ENCODE measurements at places on chromosomes 13 and 19.

- DNase-seq: no peak
Observed at GRCh38 chr13:94249512-94249911, 230.0 kb downstream of the DCT start.

- DNase-seq: no peak
Observed at GRCh38 chr19:29292153-29292552, 79.2 kb upstream of the UQCRFS1 start.

DNA sequence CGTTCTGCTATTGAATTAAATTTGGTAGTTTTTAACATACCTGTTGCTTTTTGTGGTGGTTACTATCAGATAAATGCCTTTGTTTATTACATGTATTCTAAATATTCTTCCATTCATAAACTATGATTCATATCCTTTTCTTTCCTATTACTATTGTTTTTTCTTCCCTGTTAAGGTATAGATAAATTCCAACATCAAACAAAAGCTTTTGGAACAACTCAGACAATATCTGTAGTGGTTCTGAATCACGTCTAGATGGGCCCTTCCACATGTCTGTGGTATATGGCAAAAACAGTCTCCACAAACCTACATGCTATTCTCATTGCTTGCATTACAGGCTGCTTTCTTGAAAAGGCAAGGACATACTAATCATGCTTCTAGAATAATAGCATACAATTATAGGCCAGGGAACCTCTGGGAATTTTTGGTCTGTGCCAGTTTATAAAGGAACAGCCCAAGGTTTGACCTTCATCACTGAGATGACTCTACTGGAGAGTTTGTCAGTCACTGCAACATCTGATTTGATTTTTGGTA is 6.4 kb downstream of the LRCH1 start:
- no peak for DNase-seq

DNA sequence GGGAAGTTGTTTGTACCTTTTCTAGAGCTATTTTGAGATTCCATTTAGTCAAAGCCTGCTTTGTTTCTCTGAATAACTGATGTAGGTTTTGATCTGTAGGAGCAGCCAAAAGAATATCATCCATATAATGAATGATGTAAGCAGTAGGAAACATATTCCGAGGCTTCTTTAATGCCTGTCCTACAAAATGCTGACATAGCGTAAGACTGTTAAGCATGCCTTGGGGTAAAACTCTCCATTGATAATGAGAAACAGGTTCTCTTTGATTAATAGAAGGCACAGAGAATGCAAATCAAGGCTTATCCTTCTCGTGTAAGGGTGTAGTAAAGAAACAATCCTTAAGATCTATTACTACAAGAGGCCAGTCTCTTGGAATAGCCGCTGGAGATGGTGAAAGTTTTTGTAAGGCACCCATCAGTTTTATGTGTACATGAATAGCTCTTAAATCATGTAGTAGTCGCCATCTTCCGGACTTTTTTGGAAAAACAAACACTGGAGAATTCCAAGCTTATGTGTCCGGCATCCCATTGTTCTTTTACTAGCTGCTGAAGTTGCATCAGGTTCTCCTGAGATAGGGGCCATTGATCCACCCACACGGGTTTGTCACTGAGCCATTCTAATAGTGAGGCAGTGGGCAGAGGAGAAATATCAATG is 13.5 kb downstream of the FPR3 start:
- no peak for DNase-seq

DNA sequence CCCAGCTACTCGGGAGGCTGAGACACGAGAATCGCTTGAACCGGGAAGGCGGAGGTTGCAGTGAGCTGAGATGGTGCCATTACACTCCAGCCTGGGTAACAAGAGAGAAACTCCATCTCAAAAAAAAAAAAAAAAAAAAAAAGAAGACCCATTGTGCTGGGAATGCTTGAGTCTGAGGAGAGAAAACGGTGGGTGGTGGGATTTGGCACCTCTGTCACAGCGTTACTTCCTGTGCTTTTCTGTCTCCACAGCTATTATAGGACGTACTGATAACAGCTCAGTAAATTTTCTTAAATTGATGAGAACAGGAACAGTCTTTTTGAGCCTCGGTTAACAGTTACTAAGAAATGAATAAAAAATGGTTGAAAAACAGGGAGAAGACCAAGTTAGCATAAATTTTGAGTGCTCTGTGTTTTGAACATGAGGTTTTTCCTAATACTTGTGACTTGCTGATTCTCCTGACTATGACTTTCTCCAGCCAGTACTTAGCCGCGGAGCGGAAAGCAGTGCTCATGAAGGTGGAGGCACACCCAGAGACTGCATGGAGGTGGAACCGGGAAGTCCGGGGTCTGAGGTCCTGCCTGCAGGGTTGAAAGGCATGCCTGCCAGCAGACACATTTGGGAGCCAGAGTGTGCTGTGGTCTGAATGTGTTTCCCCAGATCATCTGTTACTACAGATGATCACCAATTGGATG is 55.3 kb upstream of the TEX29 start:
- DNase-seq: no peak

DNA sequence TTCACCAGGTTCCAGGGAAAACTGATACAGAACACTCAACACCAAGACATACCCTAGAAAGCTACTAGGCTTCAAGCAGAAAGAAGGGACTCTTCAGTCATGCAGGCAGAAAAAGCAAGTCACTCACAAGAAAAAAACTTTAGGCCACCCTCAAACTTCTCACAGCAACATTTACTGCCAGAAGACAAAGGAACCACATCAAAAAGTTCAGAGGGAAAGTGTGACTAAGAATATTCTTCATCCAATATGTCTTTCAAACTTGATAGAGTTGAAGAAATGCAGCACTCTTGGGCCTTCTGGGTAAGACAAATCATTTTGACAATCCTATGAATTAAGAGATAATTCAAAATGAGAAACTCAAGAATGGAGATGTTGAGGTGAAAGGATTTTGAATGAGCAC is 7.7 kb downstream of the DZIP1 start:
- no peak for DNase-seq

GRCh38 chr13:27053902-27054595 is 117.6 kb downstream of the USP12 start:
- no peak for DNase-seq

- DNase-seq: peak; percentile 29
Observed at GRCh38 chr19:37817180-37817981, 38.0 kb upstream of the ZNF573 start.

DNA sequence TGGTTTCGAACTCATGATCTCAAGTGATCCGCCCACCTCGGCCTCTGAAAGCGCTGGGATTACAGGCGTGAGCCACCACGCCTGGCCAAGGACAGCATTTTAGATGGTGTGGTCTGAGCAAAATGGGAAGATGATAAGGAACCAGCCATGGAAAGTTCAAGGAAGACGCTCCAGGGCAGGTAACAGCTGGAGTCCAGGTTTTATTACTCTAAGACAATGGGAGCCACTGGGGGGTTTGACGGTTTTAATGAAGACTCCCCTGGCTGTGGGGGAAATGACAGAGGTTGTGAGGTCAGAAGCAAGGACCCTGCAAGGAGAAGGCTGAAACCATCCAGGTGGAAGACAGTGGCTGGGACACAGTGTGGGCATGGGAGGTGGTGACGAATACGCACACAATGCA is 20.9 kb downstream of the PRKD2 start:
- DNase-seq: no peak

DNA sequence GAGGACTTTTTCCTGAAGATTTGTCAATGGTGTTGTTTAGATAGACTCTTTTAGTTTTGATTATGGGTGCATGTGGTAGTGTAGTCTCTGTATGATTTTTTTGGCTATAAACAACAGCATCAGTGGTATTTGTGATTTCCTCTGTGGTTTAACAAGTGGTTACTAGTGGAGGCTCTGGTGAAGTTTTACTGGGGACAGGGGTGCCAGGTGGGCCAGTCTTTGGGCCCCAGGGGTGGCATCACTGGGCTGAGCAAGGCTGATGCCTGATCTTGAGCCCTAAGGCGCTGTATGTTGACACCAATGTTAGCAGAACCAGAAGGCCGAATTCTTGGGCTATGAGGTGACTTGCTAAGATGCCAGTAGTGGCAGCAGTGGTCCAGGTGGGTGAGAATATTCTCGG is 811.4 kb downstream of the DACH1 start:
- no peak for DNase-seq

GRCh38 chr19:34171539-34171876 is 796 bp upstream of the LSM14A start:
- peak; percentile 29 for DNase-seq

DNA sequence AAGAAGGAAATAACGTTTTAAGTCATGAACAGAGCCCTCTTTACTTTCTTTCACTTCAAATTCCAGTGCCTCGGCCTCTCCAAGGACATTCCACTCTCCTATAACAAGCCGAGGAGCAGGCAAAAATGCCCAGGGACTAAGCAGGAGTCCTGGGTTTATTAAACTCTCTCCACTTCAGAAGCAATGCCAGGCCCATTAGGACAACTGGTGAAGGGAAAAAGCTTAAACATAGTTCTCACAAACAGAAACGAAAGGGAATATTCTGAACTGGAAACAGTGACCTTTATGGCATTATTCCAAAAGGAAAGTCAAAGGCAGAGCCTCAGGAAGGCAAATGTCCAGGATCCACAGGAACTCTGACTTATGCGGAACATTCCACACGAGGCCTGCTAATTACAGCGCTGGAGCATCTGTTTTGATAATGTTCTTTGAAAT is 30.9 kb upstream of the MED4 start:
- no peak for DNase-seq

DNA sequence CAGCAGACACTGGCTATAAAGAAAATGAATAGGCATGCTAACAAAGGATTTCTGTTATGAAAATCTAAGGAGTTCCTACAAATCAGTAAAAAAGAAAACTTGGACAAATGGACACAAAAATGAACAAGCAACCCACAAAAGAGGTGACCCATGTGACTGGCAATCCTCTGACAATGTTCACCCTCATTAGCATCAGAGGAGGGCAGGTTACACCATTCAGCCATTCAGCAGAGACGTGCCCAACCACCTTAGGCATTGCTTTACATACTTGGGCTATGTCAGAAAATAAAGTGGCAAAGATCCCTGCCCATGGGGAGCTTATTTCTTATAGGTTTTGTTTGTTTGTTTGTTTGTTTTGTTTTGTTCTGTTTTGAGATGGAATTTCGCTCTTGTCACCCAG is 46.0 kb downstream of the TNFRSF19 start:
- no peak for DNase-seq

DNA sequence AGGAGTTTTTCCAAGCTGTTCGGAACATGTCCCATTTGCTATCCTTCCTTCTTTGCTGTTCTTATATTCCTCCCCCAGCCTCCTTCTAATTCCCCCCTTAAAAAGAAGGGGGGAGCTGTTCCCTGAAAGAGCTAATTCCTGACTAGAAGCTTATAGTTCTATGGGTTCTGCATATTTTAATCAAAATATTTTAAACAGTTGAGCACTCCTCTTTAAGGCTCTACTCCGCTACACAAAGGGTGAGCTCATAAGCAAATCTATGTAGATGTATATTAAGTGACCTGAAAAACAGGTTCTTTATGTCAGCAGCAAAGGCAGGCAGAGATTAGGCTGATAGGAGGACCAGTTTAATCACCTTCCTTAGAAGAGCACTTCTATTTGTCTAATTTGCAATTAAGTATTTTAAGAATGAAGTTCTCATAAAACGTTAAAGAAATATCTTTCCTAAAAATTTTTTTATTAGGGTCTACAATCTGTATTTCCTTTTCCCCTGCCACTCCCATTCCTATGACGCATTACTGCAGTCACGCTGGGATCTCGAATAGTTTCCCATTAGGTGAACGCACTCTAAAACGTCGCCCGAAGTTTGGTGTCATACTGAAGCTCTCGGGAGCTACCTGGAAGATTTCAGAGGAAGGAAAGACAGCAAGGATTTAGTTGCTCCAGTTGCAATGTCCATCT is 5.2 kb downstream of the EFNB2 start:
- DNase-seq: no peak

GRCh38 chr13:97359181-97360057 is 74.5 kb upstream of the RAP2A start:
- DNase-seq: no peak

- no peak for DNase-seq
Observed at GRCh38 chr19:4922530-4923275, 13.4 kb downstream of the UHRF1 start.

DNA sequence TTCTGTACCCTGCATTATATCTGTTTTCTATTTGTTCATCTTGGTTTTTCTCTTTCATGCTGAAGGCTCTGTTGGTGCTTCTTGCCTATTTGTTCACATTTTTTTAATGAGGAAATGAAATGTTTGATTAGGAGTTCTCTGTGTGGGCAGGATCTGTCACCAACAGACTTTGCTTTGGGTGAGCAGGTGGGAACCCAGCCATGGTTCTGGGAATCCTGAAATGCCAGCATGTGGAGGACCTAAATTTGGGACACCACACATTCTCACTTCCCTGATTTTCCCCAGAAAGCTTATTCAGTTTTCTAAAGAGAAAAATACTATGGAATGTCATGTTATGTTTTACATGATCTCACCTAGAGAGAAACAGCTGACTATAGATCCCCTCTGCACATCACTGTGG is 34.0 kb downstream of the TPT1 start:
- no peak for DNase-seq

- DNase-seq: no peak
Observed at GRCh38 chr13:100883453-100883852, 208.9 kb upstream of the TMTC4 start.

- DNase-seq: no peak
Observed at GRCh38 chr19:8307400-8307964, 676 bp downstream of the CD320 start.

DNA sequence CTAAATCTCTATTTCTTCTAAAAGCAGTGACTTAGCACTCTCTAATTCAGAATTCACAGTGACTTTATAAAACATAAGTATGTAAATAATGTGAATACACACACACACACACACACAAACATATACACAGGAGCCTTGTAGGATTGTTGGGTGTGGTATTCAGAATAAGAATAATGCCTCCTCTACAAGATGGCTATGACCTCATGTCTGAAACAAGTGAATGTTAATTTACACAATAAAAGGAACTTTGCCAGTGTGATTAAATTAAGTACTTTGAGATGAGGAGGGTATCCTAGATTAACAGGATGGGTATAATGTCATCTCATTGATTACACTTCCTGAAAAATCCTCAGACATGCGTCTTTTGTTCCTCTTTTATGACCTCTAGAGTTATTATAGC is 234.6 kb downstream of the SLITRK6 start:
- DNase-seq: no peak

GRCh38 chr19:23481043-23481442 is 85.8 kb upstream of the ZNF91 start:
- DNase-seq: no peak

- no peak for DNase-seq
Observed at GRCh38 chr13:41563341-41563983, 106.1 kb downstream of the RGCC start.

GRCh38 chr13:71274923-71275608 is 591.9 kb downstream of the DACH1 start:
- DNase-seq: no peak

DNA sequence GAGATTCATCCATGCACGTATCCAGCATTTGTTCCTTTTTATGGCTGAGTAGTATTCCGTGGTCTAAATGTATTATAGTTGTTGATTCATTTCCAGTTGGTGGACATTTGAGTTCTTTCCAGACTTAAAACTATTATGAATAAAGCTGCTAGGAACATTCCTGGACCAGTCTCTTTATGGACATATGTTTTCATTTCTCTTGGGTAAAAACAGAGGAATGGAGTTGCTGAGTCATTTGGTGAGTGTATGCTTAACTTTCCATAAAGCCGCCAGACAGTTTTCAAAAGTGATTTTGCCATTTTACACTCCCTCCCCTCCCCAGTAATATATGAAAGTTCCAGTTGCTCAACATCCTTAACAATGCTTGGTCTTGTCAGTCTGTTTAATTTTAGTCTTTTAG is 116.4 kb downstream of the TSHZ3 start:
- no peak for DNase-seq

GRCh38 chr13:41708713-41709112 is 251.4 kb downstream of the RGCC start:
- no peak for DNase-seq
